ENCODE measurements at places on chromosomes 16 and 17.

- no peak for DNase-seq
Measured at GRCh38 chr16:22970209-22970865, 156.4 kb downstream of the HS3ST2 start.

DNA sequence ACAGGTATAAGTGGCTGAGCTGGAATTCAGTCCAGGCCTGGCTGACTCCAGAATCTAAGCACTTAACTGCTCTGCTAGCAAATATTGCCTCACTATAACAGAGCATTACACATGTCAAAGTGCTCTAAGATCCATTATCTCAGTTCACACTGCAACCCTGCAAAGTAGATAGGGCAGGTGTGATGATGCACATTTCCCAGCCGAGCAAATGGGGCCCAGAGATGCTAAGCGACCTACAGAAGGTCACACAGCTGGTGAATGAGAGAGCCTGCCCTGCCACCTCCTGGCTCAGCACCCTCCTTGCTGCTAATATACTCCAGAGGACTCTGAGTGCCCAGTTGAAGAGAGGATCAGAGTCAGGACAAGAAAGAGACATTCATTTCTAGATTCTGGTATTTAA is 73.6 kb upstream of the CCL1 start:
- no peak for DNase-seq

DNA sequence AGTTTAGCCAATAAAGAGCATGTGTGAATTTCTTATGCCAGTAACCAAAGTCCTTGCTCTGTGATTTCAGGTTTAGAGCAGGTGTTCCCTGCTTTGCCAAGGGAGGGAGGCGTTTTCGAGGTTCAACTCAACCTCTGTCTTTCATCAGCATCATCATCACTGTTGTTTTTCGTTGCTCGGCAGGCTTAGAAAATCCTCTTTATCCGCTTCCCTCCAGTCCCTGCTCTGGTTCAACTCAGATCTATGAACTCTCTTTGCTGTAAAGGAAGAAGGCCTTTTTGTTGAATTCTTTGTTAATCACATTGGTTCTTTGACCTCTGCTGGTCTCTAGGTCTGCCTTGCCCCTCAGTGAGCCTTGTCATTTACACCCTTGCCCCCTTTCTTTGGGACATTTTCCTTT is 243.9 kb upstream of the RBFOX1 start:
- no peak for DNase-seq

- DNase-seq = peak; percentile 65
Measured at GRCh38 chr17:78324391-78325075, 35.3 kb downstream of the SOCS3 start.

DNA sequence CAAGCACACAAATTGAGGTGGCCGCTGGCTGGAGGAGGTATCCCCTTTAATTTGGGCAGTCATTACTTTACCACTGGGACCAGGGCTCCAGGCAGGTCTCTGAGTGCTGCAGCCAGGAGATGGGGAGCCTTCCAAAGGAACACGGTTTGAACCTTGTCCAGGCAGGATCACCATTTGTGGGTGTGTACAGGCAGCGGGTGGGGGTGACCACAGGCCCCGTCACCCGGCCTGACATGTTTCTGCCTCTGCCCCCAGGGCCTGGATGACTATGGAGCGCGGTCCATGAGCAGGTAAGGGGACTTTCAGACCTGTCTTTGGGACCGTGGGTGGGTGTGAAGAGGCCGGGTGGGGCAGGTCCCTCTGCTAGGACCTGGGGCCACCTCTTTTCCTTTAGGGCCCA is 57.1 kb upstream of the PVALEF start:
- no peak for DNase-seq

- DNase-seq = no peak
Measured at GRCh38 chr16:11198828-11199227, 57.2 kb downstream of the SOCS1 start.

GRCh38 chr16:53433930-53434376 is 318 bp upstream of the RBL2 start:
- DNase-seq = no peak

DNA sequence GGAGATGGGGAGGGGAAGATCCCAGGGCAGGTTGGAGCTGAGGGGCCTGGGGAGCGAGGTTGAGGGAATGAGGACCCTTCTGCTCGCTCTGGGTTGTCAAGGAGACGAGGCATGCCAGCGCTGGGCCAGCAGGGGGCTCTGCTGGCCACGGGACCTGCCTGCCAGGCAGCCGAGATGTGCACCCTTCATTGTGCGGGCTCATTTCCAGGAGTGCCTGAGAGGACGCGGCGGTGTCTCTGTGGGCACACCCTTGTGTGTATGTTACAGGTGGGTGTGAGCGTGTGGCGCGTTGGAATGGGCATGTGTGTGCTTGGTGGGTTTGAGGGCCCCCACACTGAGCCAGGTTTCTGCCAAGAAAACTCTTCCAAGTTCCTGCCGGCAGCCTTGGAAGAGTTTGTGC is 15.9 kb downstream of the ARHGAP23 start:
- DNase-seq = peak; percentile 60

DNA sequence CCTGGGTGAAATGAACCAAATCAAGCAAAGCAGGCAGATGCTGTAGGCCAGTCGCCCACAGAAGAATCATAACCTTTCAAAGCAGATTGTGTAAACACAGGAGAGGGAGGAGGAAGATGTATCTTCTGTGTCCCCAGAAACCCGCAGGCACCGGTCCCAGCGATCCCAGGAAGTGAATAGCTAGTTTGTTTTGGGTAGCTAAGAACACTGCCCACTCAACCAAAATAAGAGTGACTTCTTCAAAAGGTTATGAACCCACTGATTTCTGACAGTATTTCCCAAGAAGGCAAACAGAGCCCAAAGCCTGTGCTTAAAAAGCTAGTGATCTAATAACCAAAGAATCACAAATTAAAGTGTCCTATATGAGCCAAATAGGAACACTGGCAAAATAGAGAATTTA is 67.8 kb downstream of the GRIN2A start:
- DNase-seq = no peak

- no peak for DNase-seq
Measured at GRCh38 chr17:4161192-4161966, 18.4 kb downstream of the CYB5D2 start.

DNA sequence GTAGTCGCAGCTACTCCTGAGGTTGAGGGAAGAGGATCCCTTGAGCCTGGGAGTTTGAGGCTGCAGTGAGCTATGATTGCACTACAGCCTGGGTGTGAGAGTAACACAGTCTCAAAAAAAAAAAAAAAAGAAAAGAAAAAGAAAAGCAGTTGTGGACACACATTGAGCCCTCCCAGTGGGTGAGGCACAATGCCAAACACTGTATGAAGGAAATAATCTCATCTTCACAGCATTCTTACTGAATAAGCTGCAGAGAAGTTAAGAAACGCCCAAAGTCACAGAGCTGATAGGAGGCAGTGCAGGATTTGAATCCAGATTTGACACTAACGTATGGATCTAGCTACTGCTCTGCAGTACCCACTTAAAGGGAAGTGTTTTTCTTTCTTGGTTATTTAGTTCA is 5.9 kb upstream of the LYZL6 start:
- no peak for DNase-seq

DNA sequence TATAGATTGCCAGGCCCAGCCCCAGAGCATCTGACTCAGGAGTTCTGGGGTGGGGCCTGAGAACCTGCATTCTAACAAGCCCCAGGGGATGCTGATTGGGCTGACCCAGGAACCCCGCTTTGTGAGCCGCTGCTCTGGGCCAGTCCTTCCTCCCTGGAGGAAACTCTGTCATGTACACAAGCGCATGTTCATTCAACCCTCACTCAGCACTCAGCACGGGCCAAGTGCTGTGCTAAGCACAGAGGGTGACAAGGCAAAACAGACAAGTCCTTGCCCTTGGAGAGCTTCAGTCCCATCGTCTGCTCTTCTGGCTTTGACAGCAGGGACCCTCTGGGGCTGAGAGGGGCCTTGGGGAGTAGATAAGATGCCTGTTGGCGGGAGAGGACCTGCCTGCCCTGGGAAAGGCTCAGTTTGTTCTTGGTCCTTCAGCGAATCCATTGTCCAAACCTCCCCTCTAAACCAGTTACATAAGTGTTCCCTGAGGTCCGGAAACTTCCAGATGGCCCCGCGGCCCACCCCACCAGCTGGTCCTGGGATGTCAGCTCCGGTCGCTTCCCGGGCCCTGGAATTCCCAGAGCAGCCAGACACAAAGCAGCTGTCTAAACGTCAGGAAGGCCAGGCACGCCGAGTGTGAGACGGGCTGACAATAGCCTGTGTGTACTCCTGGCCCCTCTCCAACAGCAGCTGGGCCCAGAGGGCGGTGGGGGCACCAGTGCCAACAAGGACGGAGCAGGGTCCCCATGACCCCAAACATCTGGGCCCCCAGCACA is 88.8 kb downstream of the ZDHHC7 start:
- DNase-seq = no peak

- peak; percentile 68 for DNase-seq
Measured at GRCh38 chr17:77528516-77529327, 388.0 kb downstream of the SEC14L1 start.

GRCh38 chr16:1097800-1098199 is 1.8 kb upstream of the C1QTNF8 start:
- no peak for DNase-seq

DNA sequence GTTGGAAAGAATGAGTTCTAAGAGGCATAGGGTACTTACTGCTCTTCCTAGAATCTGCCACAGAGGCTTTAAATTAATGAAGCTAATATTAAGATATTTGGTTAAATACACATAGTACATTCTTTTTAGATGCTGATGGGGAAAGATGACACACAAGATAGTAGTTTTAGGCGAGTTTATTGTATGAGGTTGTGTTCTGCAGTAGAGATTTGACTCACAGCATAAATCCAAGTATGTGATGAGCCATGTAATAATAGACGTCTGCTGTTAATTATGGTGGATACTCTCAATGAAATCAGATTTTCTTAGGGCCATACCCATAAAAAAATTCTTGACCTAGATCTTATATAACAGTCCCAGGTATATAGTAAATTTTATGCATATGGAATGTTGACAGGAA is 8.0 kb downstream of the TNRC6C start:
- no peak for DNase-seq

- no peak for DNase-seq
Measured at GRCh38 chr16:1323296-1324239, 9.9 kb upstream of the BAIAP3 start.

DNA sequence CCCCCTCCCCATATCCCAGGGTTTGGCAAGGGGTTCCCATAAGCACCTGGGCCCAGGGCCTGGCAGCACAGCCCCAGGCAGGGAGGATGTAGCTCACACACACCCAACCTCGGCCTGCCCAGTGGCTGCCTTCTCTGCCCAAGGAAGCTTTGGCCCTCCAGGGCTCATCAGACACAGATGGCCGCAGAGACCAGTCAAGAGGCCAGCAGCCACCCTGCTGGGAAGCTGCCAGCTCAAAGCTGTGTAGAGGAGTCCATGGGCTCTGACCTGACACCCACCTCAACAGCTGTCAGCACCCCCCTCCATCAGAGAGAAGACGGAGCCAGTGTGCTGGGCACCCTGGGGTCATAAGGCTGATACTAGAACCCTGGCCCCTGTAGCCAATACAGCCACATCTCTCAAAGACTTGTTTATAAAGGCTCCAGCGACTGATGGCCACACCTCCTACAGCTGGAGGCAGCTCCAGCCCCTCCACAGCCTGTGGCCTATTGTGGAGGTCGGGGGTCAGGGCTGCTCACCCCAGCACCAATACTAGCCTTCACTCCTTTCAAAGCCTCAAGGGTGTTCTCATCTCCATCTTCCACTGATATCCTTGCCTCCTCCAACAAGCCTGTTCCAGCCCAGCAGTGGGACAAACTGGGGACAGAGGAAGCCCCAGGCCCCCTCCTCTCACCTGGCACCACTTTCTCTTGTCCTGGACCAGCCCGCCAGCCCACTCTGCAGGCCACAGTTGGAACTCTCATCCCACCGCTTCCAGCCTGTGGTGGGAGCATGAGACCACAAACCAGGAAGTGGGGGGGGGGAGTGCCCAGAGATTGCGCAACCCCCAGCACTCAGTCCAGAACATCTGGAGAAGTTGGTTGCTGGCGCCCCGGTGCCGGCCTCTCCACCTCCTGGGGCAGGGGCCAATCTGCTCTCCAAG is 2.2 kb upstream of the MPG start:
- no peak for DNase-seq

- DNase-seq = no peak
Measured at GRCh38 chr17:42886283-42887176, 14.1 kb upstream of the G6PC1 start.

DNA sequence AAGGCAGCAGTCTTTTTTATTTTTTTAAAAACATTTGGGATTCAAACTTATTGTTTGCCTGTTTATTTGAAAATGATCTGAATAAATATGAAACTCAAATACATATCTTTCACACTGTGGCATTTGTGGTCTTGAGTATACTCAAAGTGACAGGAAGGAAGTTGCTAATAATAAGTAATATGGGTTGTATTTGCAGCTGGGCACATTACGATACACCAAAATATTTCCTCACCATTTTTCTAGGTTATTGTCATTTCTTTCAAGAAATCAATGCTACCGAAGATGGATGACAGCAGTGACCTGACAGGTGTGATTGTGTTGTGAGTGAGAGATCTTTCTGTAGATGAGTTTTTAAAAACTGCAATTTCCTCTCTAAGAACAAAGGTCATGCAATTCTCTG is 665.7 kb downstream of the CDH8 start:
- DNase-seq = no peak

DNA sequence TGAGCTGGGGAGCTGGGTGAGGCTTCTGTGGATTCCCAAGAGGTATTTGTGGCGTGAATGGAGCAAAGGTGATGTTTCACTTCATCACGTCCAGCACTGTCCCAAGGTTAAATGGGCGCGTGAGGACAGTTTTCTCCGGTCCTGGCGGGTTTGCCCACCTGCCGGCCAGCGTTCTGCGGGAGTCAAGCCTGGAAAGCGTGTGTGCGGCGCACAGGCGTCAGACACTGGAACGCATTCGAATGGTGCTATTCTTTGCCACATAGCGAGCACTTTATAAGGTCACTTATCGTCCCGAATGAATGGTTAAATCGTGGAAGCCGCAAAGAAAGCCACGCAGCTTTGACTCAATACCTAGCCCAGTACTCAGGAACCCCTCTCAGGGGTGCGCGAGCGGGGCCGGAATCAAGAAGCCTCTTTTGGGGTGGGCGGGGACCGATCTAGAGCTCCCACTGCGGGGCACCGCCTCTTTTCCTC is 446 bp upstream of the PSMD11 start:
- no peak for DNase-seq

GRCh38 chr16:83110269-83110668 is 483.5 kb downstream of the CDH13 start:
- DNase-seq = no peak

DNA sequence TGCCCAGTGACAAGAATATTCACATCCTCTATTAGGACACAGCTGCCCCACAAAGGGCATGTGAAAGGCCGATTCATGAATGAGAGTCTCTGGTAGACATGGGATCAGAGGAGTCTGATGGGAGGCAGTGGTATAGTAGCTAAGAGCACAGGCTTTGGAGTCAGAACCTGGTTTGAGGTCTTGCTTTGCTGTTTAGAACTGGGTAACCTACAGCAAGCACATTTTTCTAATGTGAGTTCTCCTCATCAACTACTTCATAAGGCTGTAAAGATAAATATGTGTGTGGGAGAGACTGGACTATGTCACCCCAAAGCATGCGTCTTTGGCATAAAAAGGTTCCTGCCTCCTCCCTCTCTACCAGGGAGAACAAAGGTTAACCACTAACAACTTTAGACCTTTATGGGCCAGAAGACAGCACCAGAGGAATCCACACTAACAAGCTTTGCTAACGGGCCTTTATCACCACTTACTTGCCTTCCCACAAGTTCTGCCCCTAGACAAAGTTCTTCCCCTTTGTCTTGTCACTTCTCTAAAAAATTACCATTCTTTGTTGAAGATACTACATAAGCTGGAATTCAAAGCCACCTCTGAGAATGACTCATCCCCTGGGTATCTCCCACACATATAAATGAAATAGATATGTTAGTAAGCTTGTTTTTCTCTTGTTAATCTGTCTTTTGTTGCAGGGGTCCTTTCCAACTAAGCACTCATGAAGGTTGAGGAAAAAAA is 21.1 kb downstream of the CDR2 start:
- peak; percentile 17 for DNase-seq
